Thoracic aorta (tissue), 2 donors: ENCODE measurements at places on chromosomes 1 and 21.

DNA sequence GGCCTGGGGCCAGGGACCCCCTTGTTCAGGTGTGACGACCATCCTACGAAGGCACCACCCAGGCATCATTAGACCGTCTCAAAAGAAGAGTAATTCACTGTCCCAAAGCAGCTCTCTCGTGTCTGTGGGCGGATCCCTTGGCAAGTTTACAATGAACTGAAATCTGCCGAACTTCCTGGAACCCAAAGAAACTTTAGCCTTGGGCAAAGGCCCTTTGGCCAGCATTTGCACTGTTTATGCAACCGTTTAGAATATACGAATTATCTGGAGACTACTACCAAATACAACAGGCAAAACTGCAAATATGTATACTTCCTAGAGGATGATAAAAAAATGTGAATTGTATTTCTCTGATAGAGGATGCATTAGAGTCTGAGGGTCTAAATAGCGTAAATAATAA lies 1.4 kb upstream of the SOD1 start:
- no peak for DNase-seq

- no peak for DNase-seq
Observed at GRCh38 chr1:110647254-110647891, 27.4 kb downstream of the KCNA3 start.

GRCh38 chr1:75768016-75768415 lies 18.0 kb upstream of the RABGGTB start:
- DNase-seq, result no peak

- no peak for DNase-seq
Observed at GRCh38 chr1:67747671-67748546, 62.9 kb downstream of the GADD45A start.

DNA sequence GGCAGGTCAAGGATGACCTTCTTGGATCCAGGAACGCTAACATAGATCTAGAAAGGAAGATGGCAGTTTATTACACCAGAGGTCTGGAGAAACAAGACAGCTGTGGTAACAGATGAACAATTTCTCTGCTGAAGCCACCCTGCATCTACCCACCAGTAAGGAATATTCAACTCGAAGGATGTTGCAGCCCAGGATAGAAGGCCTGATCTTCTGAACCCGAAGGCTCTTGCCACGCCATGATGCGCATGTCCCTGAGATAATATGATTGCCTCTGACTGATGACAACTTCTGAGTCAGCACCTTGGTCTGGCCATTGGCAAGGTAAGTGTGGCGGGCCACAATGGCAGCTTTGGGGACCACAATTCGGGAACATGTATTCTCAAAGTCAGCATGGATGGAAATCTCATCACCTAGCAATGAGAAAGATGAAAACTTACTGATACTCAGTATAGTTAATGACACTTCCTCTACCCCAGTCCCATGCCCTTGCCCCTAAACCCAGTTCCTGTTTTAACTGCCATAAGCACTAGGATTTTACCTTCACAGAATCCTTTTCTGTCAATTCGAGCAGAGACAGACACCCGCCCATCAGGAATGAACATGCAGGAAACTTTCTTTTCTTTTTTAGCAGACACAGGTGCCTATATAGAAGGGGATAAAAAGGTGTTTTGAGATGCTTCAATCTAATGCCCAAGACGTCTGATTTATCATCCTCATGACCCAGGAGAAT lies 1.8 kb downstream of the TXNIP start:
- DNase-seq, result no peak

DNA sequence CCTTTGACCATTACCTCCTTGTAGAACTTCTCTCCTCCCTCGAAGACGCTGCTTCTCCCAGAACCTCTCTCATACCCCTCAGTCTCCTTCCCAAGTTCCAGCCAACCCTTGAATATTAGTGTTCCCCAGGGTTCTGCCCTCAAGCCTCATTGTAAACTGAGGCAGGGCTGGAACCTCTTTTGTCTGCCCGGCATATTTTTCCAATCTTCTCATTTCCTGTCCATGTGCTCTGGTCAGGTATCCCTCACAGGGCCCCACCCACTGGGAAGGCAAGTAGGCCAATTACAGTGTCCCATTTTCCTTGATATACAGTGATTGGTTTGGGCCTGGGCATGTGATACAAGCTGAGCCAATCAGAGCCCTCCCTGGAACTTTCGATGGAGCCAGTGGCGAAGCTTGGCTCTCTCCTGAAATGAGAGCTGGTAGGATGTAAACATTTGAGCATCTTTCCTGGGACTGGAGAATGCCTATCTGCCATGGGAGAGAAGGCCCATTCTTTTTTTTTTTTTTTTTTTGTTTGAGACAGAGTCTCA lies 57.1 kb upstream of the ID3 start:
- DNase-seq, result no peak

- no peak for DNase-seq
Observed at GRCh38 chr1:114458237-114458777, 52.7 kb downstream of the TRIM33 start.

DNA sequence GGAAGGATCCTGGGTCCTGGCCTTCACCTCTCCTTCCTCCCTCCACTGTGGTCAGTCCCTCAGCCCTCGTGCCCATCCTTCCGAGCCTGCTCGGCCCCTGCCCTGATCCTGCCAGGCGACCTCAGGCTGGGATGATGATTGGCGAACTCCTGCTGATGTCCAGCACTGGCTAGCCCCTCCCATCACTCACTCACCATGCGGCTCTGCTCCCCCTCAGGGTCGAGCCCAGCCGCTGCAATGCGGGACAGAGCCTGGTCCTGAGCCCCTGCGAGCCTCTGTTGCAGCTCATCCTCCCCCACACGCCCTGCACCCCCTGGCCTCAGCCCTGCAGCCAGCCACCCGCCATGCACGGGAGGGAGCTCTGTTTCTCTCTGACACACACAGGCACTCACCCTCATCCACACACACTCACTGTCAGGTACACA lies 100.2 kb downstream of the DMRTB1 start:
- no peak for DNase-seq

GRCh38 chr1:171913385-171913784 lies 72.1 kb downstream of the DNM3 start:
- DNase-seq, result no peak

DNA sequence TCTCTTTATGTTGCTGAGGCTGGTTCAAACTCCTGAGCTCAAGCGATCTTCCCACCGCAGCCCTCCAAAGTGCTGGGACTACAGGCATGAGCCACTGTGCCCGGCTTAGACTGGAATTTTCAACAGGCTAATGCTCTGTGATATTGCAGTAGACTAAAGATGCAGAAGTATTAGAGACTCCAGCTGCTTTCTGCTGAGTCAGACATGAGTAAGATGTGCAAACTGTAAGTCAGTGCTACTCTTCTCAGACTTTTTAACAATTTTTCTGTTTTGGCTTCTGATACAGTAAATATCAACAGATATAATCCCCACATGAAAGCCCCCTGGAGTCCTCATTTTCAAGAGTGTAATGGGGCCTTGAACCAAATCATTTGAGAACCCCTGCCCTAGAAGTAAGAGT lies 29.3 kb upstream of the NLRP3 start:
- no peak for DNase-seq

DNA sequence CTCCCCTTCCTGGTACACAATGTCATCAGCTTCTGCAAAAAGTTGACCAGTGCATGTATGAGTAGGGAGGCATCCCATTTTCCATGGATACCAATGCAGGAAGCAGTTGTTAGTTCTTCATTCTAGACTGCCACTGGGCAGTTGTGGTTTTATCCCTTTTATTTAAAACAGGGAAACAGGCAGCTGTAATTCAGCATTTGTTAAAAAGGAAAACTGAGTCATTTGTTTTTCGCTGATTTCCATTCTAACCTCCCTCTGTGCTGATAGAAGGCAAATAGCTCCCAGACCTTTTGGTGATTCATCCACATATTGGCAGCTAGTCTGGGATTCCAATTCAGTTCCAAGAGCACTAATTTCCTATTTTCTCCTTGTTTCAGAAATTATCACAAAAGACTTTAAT lies 21.1 kb upstream of the ABCA4 start:
- DNase-seq, result no peak

- DNase-seq, result no peak
Observed at GRCh38 chr1:243483071-243483771, 227.4 kb downstream of the SDCCAG8 start.

DNA sequence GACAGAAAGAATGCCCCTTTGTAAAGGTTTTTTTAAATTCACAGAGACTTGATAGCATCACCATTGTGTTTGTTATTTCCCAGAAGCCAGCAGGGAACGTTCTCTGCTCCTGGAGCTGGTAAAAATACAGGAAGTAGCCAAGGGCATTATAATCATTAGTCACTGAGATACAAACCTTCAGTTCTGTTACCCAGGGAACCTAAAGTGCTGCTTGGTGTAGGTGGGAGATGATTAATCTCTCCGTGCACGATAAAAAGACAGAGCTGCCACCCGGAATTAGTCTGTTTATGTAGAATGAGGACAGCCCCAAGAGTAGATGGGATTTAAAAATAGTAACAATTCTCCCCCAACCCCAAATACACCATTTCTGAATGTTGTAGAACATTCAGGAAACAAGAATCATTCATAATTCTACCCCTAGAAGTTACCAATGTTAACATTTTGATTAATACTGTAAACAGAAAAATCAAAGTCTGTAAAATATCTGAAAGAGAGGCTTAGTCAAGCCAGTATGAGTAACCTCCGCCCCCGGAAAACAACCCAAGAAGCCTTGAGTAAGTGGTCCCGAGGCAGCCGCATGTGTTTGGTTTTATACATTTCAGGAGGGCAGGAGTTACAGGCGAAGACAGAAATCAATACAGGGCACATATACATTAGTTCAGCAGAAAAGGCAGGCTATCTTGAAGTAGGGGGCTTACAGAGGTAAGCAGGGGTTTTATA lies 45.3 kb upstream of the CTBS start:
- peak; percentile 21 for DNase-seq

DNA sequence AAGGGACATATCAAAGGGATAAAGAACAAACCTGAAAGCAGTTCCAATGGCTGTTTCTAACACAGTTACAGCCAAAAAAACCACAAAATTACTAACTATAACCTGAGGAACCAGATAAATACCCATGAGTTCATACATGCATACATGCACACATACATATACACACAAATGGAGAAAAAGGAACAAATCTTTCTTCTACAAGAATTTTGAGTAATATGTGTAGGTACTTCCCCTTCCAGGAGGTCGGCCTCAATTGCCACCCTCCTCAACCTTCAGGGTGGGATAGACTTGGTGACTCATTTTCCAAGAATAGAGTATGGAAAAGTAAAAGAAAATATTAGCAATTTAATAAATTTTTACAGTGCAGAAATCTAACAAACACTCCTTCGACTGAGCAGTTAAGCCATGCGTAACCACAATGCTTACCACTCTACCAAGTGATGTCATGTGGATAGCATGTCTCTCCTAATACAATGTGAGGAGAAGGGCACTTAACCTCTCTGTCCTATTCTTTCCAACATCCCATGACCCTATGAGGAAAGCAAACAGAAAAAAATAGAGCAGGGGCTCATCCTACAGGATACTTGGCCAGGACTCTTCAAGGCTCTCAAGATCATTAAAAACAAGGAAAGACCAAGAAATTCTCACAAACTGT lies 243.0 kb upstream of the RUNX1 start:
- DNase-seq, result no peak

DNA sequence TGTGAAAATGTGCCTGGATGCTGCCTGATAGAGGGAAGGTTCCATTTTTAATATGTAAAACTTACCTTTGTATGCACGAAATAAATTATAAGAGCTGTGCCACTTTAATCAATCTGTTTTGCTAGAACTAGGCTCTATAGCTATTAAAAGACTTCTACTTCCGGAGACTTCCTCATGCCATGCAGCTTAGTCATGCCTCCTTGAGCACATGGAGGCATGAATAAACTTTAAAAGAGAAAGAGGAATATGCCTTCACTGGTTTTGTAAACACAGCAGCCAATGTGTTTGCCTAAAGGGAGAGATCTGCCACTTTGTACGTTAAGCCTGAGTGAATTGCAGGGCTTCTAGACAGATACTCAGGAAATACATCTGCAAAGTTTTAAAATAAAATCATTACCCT lies 604.6 kb downstream of the LRRIQ3 start:
- no peak for DNase-seq

GRCh38 chr1:221632072-221632471 lies 109.8 kb downstream of the DUSP10 start:
- DNase-seq, result no peak

- DNase-seq, result no peak
Observed at GRCh38 chr1:35866991-35867390, 16.0 kb upstream of the AGO1 start.

DNA sequence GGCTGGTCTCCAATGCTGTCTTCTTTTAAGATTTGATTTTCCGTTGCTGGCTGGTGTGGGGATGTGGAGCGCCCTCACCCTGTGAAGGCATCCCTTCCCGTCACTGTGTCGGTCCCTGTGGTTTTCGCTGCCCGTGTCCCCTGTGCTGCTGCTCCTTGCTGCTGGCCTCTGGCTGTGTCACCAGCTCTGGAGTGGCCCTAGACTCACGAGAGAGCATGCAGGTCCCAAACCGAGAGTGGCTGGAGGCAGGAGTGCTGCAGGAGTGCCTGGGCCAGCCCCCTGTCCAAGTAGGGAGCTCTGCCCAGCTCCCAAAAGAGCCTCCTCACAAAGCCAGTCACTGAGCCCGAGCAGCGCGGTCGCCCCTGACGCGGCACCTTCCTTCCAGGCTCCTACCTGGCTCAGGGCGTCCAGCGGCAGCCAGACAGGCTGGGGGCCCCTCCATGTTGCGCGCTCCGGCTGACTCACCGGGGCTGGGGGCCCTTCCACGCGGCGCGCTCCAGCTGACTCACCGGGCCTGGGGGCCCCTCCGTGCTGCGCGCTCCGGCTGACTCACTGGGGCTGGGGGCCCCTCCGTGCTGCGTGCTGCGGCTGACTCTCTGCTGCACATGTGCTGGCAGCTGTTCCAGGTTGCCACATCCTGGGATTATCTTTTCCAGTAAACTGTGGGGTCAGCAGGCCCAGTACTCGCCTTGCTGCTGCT lies 106.7 kb upstream of the COL6A1 start:
- no peak for DNase-seq

GRCh38 chr21:14923468-14923867 lies 141.3 kb downstream of the NRIP1 start:
- DNase-seq, result no peak

- DNase-seq, result no peak
Observed at GRCh38 chr1:90510143-90510542, 207.0 kb downstream of the BARHL2 start.
